Tongue (tissue), 3 donors: ENCODE measurements at places on chromosomes 3 and 15. TPM values are rescaled to one million over a fixed set of nuclear protein-coding genes. Genes with fewer than 3 reads are reported as not detected.

DNA sequence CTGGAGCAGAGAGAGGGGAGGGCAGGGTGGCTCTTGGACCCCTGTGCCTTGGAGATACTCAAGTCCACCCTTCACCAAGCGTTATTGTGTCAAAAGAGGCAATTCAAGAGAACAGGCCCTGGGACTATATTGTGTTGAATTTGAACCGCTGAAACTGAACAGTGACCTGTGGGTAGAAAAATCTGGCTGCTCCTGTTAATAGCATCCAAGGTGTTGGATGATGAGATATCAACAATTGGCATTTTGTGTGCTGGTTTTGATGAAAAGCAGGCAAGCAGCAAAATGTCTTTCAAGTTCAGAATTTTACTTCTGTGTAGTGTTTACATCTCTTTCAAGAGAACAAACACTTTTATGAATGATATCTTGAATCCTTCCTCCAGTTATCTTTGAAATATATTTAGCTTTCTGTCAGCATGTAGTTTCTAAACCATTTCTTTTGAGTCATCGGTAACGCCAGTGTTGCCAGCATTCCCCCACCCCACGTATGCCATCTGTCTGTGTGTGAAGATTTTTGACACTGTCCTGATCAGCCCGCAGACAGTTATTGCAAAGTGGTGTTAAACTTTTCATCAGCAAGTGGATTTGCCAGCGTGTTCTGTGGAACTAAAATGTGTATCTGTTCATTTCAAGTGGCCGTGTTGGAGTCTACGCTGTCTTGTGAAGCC is 34.8 kb downstream of the PDHB start:
- DNase-seq, result no peak

DNA sequence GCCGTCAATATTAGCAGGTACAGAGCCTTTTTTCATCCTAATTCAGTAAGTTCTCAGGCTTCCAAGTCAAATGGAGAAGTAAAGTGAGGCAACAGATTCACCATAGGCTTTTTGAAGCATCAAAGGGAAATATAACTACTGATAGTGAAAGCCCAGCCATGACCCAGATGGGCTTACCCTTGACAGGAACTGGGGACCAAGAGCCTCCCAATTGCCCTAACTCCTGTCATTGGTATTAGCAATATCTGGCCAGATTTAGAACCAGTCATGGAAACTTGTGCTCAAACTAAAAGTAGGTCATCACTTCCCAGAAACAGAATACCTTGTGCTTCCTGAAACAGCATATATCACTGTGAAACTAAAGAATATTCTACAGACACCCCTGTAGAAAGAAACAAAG is 33.0 kb downstream of the NME9 start:
- DNase-seq, result no peak

- peak; percentile 86 for DNase-seq
Measured at GRCh38 chr3:141255846-141256261, 24.2 kb downstream of the PXYLP1 start.

GRCh38 chr3:62665627-62666437 is 209.4 kb downstream of the CADPS start:
- peak; percentile 87 for DNase-seq

DNA sequence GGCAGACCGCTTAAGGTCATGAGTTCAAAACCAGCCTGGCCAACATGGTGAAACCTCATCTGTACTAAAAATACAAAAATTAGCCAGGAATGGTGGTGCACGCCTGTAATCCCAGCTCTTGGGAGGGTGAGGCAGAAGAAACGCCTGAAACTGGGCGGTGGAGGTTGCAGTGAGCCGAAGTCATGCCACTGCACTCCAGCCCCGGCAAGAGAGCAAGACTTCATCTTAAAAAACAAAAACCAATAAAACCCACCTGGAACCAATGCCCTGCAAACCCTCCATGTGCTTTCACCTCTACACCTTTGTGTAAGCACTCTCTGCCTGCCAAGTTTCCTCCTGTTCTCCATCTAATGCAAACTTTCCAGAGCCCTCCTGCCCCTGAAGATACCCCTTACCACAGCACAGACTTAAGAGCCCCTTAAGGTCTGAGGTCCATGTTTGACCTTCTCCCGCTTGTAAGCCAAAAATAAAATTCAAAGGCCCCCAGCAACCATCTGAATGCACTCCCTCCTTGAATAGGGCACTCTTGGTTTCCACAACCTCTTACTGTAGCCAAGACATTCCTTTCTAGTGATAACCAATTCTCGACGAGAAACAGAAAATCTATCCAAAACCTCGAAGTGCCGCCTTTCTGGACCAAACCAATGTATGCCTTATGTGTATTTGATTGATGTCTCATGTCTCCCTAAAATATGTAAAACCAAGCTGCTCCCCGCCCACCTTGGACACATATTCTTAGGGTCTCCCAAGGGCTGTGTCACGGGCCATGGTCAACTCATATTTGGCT is 3.0 kb downstream of the RPL32 start:
- DNase-seq, result no peak

DNA sequence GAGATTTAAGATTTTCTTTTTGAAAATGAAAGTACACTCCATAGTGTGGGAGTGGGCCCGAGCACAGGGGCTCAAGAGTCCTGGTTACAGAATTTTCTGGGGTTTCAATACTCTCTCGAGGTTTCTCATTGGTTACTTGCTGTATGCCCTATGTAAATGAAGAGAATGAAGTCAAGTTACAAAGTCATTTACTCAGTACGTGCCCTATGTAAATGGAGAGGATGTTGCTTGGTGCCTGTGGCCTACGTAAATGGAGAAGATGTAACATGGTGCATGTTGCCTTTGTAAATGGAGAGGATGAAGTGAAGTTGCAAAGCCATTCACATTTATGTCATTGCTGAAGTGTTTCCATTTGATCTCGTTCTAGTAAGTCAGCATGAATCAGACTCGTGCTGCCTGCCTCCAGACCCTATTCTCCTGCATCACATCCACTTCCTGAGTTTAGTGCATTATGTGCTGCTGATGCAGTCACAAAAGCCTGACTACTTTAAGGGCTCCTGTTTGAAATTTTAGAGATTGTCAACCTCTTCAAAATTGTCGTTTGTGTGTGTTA is 302.0 kb downstream of the ZBBX start:
- no peak for DNase-seq

GRCh38 chr3:33173103-33173502 is 45.5 kb downstream of the SUSD5 start:
- no peak for DNase-seq

- no peak for DNase-seq
Measured at GRCh38 chr15:29713784-29714183, 108.5 kb downstream of the TJP1 start.

DNA sequence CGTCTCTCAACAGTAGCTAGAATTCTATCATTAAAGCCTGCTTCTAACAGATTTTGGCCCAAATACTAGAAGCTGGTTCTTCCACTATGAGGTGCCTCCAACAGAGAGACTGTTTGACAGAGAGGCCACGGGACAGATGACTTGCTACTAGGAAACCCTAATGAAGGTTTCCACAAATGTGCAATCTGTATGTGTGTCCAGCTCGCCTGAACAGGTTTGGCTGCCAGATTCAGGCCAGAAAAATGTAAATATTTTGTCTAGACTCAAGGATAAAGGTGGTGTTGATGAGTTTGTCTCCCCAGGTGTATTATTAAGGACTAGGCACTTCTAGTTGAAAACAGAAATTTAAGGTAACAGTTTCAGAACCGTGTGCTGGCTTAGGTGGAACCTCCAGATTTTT is 91.6 kb upstream of the TRIM42 start:
- no peak for DNase-seq

GRCh38 chr3:14793126-14793857 is 25.5 kb upstream of the FGD5 start:
- no peak for DNase-seq

- DNase-seq, result peak; percentile 55
Measured at GRCh38 chr15:100732211-100733055, 130.0 kb downstream of the ASB7 start.

DNA sequence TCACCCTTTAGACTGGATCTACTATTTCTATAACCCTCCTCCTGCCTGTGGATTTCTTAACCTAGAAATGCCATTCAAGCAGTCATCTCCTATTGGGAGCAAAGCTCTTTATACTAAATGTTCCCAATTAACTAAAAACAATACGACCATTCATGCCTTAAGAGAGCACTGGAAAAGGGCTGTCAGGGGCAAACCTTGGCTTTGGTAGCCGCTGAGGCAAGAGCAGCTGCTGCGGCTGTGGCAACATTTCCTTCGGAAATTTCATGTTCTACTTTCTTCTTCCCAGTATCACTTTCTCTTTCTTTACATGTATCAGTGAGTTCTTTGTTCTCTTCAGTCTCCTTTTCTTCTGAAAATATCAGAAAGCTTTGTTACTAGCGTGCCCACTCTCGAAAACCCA is 56.3 kb upstream of the CSPG5 start:
- DNase-seq, result peak; percentile 44

- DNase-seq, result no peak
Measured at GRCh38 chr15:81398456-81398855, 24.4 kb upstream of the TMC3 start.

DNA sequence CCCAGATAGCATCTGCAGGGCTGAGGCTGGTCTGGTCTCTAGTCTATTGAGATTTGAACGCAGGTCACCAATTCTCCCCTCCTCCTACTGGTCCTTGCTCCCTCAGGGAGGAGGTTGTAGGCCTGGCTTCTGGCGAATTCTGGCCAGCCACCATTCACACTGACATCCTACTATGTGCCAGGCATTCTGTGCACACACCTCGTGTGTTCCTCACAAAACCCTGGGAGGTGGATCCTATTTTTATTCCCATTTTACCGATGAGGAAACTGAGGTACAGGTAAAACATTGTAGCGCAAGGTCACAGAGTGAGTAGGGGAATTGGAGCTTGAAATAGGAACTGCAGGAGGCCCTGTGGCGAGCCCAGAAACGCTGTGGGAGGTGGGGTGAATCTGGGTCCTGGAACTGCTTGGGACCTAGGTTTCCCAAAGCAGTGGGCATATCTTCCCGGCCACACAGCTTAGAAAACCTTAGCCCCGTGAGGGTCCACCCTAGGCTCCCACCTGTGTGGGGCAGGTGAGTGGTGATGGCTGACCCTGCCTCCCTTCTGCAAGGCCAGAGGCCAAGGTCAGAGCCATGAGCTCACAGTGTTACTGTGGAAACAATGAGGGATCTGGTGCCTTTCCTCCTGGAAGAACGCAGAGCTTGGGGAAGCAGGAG is 4.8 kb upstream of the ATP2B2 start:
- no peak for DNase-seq

DNA sequence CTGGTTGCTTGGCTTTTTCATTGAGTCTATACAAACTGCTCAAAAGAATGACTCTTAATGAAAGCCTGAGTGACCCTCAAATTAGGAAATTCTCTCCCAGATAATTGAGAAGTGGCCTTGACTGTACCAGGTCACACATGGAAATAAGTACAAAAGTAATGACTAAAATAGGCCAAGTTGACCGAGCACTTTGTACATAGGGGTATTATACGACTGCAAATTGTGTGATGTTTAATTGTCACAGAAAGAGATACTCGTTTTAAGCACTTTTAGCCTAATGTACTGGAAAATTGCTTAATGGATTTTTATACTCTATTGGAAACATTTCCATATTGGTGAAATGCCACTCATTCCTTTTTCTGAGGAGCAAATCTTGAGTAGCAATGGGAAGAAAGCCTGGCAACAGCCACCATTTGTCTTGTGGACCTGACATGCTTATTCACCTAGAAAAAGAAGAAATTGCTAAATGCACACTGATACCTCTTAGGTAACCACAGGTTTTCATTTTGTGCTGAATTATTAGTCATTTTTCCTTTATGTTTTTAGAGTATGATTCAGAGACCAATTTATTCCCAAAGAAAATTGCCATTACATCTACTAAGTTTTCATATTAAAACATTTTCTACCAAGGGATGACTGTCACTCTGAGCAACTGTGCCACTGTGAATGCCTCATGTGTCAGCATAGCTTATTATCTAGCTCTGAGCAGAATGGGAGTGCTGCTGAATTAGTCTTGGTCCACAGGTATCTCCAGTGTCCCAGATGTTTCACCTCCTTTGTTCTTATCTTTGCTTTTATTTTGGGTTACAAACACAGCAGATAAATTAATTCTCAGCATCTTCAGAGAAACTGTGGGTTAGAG is 8.9 kb upstream of the PXK start:
- no peak for DNase-seq

GRCh38 chr3:188037965-188038581 is 115.9 kb upstream of the LPP start:
- no peak for DNase-seq

- DNase-seq, result no peak
Measured at GRCh38 chr3:151377768-151378385, 6.7 kb downstream of the P2RY12 start.

GRCh38 chr3:171362575-171362974 is 97.6 kb downstream of the TNIK start:
- no peak for DNase-seq

DNA sequence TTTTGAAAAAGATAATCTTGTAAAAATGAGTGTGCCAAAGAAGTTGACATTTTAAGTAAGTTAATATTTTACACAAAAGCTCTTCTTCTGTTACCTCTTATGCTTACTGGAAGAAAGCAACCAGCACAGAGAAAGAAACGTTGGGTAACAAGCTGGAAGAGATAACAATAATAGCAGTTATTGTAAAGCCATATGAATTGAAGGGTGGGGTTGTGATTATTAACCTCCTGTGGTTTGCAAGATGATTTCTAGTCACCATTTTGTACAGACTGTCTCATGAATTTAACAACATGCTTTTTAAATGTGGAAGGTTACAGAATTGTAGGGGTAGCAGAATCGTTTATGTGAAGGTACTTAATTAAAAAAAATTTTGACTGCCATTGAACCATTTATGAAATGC is 9.2 kb downstream of the RAP2B start:
- no peak for DNase-seq

GRCh38 chr3:61683549-61684236 is 122.3 kb downstream of the PTPRG start:
- DNase-seq, result no peak

DNA sequence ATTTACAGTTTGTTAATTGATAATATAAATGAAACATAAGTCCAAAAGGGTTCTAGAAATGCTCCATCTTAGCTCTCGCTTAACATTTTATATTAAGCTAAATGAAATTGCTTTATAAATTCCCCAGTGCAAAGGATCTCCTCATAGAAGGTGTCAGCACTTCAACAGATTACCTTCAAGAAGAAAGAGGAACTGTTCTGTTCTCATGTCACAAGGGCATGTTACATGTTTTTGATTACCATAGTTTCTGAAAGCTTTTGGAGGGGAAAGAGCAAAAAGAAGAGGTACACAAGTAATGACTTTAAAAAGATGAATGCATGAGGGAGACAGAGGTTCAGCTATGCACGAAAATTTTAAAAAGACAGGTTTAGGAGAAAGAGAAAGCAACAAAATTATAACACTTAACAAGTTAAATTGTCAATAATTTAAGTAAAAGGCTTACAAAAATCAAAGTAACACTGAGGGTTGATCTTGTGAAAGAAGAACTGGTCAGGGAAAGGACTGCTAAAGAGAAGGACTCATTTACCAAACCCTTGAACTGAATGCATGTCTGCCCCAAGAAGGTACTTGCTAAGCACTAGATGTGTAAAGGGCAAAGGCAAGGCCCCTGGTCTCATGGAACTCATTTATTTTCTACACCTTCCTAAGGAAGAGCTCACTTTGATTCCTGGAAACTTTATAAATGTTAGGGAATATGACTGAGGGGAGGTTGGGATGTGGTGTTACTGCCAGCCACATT is 45.1 kb downstream of the CCDC191 start:
- DNase-seq, result no peak

CCDC13 gene
- total RNA-seq, result 1.1 TPM

CHRFAM7A gene
- total RNA-seq, result 0.92 TPM

NPAP1 gene
- not detected for total RNA-seq

ZPLD1 gene
- total RNA-seq, result not detected

SERPINI2 gene
- total RNA-seq, result 2.2 TPM

DNASE1L3 gene
- total RNA-seq, result not detected

CACNA2D3 gene
- total RNA-seq, result 2.5 TPM

NMB gene
- total RNA-seq, result 3.4 TPM

TMEM158 gene
- 2.4 TPM for total RNA-seq

GABRR3 gene
- not detected for total RNA-seq

CLRN1 gene
- total RNA-seq, result 0.31 TPM

SLC9A9 gene
- 28.4 TPM for total RNA-seq
